D341Med (cell line): ENCODE measurements at places on chromosomes 6 and 20.

DNA sequence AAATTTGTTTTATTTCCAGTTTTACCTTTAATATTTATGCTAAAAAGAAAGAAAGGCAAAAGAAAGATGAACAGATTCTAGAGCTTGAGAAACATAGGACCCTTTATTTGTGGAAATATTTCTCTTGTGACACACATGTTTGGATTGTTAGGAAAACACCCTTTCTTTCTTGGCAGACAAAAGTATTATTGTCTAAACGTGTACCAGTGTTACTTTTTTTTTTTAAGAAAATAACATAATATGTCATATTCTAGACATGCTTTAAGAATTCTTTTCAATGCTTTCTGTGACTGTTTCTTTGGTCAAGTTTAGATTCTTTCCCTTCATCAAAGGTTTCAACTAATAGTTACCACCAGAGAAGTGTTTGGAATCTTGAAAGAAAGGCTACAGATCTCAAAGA is 183.4 kb upstream of the CNR1 start:
- DNase-seq = no peak

- DNase-seq = no peak
Observed at GRCh38 chr6:89952105-89952671, 57.9 kb downstream of the GJA10 start.

GRCh38 chr20:63328026-63328700 is 33.0 kb downstream of the CHRNA4 start:
- DNase-seq = no peak

GRCh38 chr6:2507016-2507415 is 243.7 kb downstream of the MYLK4 start:
- DNase-seq = no peak

DNA sequence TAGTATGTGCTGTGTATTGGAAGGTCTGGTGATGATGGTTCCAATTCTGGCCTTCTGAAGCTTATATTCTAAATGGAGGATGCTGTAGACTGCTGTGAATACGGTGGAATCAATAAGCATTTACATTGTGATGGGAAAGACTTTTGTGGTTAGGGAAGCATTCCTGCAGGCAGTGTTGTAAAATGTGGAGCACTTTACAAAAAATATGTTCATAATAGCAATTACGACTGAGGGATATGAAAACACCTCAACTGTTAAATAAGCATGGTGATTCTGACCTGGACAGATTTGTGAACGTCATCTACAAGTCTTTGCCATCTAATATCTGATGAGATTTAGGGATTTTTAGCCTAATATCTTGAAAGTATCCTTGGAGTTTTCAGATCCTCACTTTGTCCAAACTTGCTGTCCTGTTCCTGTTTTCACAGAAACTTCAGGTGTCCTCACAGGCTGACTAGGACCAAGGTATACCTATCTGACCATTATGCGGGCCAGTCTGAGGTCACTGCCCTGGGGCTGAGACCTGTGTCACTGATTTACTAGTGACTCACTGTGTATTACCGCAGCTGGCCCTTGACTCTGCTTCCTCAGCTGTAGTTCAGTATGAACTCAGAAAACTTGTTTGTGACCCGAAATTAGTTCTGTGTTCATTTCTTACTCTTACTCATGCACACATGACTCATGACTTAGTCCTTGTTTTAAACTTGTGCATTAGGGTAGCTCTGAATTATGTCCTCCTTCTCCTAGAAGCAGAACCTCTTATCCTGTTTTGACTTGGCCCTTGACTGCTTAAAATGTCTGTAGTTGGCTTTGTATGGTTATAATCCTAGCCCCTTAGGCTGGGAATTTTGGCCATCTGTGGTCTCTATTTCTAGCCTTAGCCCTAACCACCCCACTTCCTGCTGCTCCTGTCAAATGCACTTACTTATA is 343.0 kb downstream of the CDKAL1 start:
- no peak for DNase-seq

- no peak for DNase-seq
Observed at GRCh38 chr6:298233-299103, 6.2 kb downstream of the DUSP22 start.

DNA sequence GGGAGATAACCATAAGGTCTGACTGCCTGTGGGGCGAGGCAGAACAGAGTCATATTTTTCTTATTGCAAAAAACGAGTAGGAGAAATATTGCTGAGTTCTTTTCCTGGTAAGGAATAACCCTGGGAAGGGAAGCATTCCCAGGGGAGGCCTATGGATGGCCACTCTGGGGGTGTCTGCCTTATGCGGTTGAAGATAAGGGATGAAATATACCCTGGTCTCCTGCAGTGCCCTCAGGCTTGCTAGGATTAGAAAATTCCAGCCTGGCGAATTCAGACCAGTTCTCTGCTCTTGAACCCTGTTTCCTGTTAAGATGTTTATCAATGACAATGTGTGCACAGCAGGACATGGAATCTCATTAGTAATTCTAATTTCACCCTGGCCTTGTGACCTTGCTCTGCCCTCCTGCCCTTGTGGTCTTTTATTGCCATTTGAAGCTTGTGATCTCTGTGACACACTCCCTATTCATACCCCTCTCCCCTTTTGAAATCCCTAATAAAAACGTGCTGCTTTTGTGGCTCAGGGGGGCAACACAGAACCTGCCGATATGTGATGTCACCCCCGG is 491.1 kb upstream of the EYS start:
- DNase-seq = no peak

DNA sequence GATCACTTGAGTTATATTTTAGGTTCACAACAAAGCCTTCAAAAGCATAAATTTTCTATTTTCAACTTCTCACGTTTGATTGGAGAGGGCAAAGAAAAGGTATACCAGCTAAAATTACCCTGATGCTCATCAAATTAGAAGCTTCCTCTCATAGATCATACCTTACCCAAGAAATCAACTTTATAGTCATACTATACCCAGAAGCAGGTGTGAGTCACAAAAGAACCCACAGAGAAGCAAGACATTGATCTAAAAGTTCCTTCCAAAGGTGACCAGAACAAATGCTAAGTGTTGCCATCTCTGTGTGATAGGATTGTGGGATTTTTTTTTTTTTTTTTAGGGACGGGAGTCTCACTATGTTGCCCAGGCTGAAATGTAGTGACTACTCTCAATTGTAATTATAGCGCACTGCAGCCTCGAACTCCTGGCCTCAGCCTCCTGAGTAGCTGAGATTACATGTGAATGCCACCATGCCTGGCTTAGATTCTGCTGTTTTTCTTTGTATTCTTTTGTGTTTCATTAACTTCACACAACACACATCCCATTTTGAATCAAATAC is 3.3 kb downstream of the EIF2S2 start:
- DNase-seq = no peak

- DNase-seq = no peak
Observed at GRCh38 chr20:22905658-22906057, 129.5 kb upstream of the SSTR4 start.

GRCh38 chr6:30890646-30891449 is 6.5 kb downstream of the DDR1 start:
- no peak for DNase-seq

GRCh38 chr6:50112981-50113857 is 63.5 kb upstream of the DEFB112 start:
- no peak for DNase-seq

DNA sequence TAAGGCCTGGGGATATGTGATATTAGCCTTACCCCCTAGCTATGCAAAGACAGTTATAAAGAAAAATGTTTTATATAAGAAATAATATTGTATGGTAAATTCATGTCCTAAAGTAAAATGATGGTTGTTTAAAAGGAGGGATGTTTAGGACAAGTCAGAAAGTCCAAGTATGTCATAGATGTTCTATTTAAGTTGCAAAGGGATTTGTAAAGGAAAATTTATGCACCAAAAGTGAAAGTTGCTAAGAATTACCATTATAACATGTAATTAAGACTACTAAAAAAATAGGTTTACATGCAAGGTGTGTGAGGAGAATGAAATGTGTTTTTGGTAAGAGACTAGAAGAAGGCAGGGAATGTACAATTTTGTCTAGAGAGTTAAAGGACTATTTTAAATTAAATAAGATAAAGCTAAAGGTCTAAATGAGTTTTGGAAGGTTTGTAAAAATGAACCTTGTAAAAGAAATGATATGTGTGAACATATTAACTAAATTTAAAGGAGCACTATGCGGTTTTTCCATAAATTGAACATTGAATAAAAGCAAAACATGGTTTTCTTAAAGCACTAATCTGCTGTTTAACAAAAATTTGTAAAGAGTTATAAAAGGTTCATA is 22.7 kb upstream of the GOPC start:
- DNase-seq = no peak

GRCh38 chr6:111871207-111871606 is 2.0 kb downstream of the FYN start:
- no peak for DNase-seq

GRCh38 chr20:48350313-48350988 is 477.3 kb downstream of the PREX1 start:
- no peak for DNase-seq

GRCh38 chr20:57941604-57942381 is 232.0 kb upstream of the PMEPA1 start:
- no peak for DNase-seq
